Immature natural killer cell (primary cell): ENCODE measurements at places on chromosomes 1 and 21. TPM values are rescaled to one million over a fixed set of nuclear protein-coding genes. Genes with fewer than 3 reads are reported as not detected.

DNA sequence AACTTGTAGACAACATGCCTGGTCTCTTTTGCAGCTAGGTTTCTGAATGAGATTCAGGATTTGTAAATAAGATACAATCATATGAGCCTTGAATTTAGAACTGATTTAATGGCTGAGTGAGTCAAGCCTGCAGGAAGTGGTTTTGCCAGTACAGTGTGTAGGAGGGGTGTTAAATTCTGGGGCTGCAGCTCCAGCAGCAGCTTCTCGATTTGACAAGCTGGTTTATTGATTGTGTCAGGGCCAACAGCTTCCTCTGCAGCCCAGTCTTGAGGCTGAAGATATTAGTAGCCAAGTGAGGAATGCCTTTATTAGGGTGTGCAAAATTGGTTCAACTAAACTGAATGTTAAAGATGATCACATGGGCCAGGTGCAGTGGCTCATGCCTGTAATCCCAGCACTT is 11.5 kb upstream of the PLA2G5 start:
- peak; percentile 54 for DNase-seq

DNA sequence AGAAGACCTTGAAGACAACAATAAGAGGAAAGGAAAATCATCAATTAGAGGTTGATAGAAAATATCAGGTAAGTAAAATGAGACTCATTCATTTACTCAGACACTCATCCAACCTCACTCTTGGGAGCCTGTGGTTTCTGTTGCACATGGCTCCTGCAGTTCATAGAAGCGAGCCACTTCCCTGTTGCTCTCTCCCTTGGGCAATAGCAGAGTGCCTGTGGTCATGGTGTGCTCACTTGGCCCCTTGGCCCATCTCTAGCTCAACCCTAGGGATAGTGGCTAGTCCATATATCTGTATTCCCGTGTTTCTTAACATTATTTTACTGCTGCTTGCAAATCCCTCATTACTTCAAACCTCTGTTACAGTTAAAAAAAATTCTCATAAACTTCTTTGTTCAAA is 368.6 kb downstream of the PTPRC start:
- DNase-seq, result no peak

NAV1 gene
- 0.23 TPM for polyA plus RNA-seq

- DNase-seq, result no peak
Observed at GRCh38 chr1:100627054-100627716, 89.2 kb downstream of the GPR88 start.

CCDC17 gene
- not detected for polyA plus RNA-seq

GRCh38 chr1:115428256-115428655 is 90.2 kb upstream of the NGF start:
- DNase-seq, result no peak
